ENCODE measurements at places on chromosomes 3 and 15.

GRCh38 chr15:57476533-57476975 lies 100.2 kb downstream of the CGNL1 start:
- no peak for DNase-seq

- DNase-seq: no peak
Observed at GRCh38 chr15:71581398-71581930, 228.9 kb upstream of the NR2E3 start.

DNA sequence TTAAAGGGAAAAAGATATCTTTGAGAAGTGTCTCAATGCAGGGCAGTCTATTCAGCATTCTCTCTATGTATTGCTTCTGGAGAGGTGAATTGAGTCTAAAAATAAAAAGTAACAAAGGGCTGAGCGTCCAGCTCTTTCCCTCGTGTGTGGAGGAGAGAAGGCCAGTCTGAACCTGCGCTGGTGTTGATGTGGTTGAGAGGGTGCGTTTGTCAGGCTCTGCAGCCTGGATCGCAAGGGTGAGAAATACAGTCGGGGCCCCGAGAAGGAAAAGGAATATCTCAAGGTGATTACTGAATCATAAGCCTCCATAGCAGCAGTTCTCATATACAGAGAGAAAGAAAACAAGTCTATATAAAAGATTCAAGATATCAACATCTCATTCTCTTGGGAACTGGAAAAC lies 494.1 kb upstream of the MDFIC2 start:
- no peak for DNase-seq

DNA sequence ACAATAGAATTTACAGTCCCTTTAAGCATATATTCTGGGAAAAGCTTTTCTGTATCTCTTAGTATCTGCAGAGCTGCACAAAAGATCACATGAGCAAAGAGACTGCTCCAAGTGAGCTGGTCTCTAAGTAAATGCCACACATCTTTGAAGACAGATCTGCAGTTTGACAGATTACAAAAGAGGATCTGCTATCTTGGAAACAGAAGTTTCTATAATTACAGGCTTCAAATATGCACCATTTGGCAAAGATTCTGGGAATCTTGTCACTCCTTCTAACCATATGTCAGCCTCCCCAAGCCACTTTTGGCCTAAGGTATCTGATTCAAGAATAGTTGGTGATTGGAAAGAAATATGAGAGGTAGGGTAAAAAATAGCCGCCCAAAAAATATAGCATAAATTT lies 9.6 kb upstream of the CFAP44 start:
- DNase-seq: no peak

DNA sequence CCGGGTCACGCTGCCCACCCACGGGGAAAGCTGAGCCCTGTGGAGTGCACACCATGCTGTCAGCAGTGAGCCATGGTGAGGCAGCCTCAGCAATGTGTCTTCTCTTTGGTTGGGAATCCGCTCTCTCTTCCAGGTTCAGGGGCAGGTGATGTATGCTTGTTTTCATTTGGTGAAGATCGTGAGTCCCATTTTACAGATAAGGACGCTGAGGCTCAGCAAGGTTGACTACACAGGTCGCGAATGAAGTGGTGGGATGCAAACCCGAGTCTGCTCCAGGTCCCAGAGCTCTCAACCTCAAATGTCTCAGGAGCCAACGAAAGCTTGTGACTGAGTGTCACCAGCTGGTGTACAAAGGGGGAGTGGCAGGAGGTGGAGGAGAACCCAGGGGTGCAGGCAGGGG lies 74.3 kb downstream of the RPN1 start:
- DNase-seq: no peak

DNA sequence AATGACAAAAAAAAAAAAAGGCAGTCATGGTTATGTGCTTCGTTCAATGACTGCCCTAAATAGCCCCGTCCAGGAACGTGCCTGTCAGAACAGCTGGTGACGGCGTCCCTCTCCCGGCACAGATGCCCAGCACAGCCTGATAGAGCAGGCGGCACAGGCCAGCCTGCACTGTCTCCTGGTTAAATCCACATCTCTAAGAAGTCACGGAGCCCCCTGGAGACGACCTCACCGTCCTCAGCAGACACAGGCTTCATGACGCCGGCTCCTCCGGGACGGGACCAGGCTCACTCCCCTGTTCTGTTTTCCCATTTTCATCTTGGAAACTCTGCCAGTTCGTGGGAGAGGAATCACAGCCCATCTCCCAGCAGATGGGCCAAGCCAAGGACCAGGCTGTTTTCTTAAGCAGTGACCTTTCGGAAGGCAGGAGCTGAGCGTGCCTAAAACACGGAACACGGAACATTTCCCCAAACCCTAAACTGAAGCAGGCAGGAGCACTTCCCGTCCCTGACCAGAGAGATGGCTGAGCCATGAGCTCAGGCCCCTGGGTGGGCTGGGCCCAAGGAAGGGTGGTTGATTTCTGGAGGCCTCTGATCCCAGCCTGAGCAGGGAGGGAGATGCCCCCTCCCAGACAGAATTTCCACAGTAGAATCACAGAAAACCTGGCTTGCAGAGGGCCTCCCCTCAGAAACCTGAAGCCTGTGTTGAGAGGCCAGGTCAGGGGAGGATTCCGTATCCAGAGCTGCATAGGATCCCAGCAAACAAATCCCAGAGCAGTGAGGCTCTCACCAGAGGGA lies 35.9 kb downstream of the ADCY5 start:
- no peak for DNase-seq

DNA sequence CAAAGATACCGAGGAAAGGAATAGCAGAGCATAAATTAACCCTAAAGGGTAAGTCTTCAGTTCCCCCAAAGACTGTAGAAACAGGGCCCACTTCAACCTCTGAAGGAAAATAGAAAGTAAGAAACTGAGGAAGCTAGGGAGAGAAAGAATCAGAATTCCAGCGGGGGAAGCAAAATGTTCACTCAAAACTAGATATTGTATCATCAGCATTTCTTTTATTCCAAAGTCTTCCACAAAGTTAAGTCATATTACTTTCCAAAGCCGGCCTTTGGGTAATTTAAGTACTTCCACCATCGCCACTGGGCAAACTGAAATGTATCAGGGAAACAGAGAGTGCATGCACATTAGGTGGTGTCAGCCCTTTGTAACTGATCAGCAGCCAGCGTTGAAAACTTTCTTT lies 88.3 kb downstream of the RSL24D1 start:
- DNase-seq: no peak

GRCh38 chr3:141792495-141792894 lies 29.3 kb downstream of the GRK7 start:
- DNase-seq: no peak

DNA sequence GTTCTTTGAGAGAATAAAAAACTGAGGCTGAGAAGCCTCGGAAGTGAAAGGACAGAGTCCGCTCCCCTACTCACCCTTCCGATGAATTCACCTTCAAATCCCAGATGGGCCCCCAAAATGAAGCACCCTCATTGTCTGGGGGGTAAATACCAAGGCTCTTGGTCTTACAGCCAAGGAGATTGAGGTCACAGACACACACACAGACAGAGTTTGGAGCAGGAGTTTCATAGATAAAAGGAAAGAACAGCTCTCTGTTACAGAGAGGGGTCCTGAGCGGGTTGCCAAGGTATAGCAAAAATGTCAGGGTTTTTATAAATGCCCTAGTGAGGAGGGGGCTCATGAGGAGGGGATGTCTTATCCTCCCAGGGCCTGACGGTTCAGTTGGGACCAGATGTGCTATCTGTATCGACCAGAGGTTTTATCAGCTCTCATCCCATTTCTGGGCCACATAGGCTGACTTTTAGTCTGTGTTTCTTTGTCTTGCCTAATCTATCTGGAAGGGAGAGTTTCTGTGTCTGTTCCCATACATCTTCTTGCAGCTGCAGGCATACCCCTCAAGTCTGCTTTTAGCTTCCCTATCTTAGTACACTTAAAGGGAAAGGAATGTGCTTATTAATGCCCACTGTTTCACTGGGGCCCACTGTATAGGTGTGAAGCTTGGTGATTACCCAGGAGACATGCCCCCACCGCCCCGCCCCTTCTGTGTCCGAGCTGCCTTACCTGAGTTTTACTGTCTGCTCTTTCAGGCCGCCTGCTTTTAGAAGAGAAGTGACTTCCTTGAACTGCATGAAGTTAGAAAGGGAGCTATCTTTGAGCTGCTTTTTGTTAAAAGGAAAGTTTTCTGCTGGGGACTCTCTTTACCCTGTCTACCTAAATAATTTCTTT lies 66.8 kb upstream of the ATP11B start:
- no peak for DNase-seq

- DNase-seq: no peak
Observed at GRCh38 chr3:134536781-134537180, 50.9 kb downstream of the CEP63 start.

DNA sequence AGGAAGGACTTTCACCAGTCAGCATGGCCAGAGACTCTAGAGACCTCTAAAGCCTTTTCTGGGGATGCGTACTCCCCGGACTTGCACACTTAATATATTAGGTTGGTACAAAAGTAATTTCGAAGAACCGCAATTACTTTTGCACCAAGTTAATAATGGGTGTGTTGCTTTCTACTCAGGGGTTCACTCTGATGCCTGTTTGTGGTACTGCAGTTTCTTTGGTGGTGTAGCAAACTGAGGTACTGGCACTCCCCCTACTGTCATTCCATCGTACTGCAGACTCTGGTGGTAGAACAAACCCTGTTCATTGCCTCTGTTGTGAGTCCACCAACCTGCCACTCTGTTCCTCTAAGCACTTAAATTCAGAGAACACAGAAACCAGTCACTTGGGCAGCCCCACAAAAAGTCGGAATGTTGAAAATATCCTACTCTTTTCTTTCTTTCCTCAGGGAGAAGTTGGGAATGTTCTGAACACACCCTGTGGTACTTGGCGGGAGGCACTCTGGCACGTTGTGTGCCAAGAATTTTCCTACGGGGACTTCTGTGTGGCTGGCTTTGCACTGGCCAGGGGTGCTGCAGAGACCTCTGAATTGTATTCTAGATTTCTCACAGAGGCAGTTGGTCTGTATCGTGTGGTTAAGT lies 46.3 kb downstream of the GABRG3 start:
- DNase-seq: no peak

DNA sequence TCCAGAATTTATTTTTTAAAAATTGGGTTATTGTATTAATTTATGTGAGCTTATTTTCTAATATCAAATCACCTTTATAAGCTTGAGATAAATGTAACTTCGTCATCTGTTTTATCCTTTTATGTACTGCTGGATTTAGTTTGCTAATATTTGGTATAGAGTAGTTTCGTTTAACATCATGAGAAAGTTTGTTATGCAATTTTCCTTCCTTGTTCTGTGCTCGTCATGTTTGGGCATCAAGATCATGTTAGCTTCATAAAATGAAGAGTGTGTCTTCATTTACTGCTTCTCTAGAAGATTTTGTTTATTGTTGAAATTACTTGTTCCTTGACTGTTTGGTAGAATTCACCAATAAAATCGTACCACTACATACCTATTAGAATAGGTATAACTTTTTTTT lies 262.1 kb upstream of the SATB1 start:
- no peak for DNase-seq

- DNase-seq: peak; percentile 0
Observed at GRCh38 chr3:149352556-149352955, 19.1 kb upstream of the TM4SF18 start.

GRCh38 chr15:44286814-44287452 lies 1.6 kb upstream of the GOLM2 start:
- no peak for DNase-seq

DNA sequence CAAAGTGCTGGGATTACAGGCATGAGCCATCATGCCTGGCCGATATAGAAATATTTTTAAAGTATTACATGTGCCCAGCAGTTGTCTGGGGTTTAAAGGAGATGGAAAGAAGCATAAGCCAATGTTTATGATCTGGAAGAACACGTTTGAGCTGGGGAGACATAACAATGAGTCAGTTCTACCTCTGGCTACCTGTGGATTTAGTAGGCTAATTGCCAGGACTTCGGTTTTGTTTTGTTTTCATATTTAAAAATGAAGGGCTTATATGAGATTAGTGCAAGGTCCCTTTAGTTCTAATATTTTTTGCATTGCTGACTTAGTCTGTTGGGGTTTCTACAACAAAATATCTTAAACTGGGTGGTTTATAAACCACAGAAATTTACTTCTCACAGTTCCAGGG lies 22.9 kb upstream of the TNFSF10 start:
- no peak for DNase-seq

DNA sequence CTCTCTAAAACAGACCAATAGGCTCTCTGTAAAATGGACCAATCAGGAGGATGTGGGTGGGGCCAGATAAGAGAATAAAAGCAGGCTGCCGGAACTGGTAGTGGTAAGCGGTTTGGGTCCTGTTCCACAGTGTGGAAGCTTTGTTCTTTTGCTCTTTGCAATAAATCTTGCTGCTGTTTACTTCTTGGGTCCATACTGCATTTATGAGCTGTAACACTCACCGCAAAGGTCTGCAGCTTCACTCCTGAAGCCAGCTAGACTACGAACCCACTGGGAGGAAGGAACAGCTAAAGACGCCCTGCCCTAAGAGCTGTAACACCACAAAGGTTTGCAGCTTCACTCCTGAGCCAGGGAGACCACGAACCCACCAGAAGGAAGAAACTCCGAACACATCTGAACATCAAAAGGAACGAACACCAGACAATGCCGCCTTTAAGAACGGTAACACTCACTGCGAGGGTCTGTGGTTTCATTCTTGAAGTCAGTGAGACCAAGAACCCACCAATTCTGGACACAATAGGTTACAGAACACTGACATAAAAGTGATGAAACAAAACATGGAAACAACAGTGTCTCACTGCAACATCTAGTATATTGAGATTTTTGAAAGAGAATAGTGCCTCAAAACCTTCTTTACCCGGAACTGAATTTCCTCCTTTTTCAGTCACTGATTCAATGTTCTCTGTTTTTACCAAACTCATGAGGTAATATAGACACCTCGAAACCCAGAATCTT lies 28.8 kb upstream of the PLSCR2 start:
- DNase-seq: no peak

- no peak for DNase-seq
Observed at GRCh38 chr15:100897221-100898151, 17.9 kb downstream of the ALDH1A3 start.

DNA sequence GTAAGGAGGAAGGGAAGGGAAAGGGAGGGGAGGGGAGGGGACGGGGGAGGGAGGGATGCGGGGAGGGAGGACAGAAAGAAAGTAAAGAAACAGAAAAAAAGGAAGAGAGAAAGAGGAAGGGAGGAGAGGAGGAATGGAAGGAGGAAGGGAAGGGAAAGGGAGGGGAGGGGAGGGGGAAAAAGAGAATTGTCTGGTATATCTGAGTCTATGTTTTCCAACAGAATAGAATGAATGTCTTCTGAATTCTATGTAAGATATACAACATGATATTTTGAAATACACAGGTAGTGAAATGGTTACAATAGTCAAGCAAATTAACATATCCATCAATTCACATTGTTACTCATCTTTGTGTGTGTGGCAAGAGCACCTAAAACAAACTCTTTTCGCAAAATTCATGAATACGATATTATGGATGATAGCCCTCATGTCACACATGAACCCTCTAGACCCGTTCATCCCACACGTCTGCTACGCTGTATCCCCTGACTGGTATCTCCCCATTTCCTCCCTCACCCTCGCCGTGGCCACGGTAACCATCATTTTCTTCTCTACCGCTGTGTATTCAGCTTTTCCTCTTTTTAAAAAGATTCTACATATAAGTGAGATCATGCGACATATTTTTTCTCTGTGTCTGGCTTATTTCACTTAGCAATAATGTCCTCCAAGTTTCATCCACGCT lies 168.9 kb downstream of the XXYLT1 start:
- DNase-seq: no peak

- no peak for DNase-seq
Observed at GRCh38 chr3:39524107-39524506, 56.6 kb downstream of the MOBP start.

GRCh38 chr3:178201714-178202113 lies 334.5 kb upstream of the KCNMB2 start:
- DNase-seq: no peak

Data from activated CD4-positive, alpha-beta T cell treated with anti-CD3 and anti-CD28 coated beads, Interleukin-2, amount 50 U/mL, for 4 hours (primary cell).